NCI-H510A treated with DMSO at 0.1 percent for 48 hours (cell line): ENCODE measurements at places on chromosomes 7 and 10.

DNA sequence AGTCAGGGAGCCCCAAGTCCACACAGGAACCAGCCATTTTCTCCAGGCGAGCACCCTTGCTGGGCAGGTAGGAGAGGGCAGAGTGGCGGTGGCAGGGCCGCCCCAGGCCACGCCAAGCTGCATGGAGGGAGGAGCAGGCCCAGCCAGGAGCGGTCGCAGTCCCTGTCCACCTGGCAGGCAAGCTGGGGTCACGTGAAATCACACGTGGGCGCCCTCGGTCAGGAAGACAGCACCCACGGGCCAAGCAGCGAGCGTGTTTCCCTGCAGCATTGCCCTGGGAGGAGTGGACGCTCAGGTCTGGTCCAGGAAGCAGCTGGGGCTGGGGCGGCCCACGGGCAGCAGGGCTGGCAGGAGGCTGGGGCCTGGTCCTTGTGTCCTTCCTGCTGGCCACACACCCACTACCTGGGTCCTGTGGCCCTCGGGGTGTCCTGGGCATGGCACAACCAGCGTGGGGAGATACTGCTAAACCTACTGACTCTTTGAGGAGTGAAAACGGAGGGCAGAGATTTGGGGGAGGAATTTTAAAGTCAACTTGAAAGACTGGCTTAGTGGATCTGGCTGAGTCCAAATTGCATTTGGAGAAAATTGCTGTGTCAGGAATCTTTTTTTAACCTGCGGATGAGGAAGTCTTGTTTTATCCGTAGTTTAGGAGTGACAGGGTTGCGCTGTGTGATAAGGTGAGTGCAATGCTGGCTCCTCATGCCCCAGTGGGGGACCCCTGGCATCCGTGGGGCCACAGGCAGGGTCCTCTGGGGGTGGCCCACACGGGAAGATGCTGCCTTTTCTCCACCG, 12.2 kb upstream of the ADGRA1 start:
- DNase-seq: no peak

DNA sequence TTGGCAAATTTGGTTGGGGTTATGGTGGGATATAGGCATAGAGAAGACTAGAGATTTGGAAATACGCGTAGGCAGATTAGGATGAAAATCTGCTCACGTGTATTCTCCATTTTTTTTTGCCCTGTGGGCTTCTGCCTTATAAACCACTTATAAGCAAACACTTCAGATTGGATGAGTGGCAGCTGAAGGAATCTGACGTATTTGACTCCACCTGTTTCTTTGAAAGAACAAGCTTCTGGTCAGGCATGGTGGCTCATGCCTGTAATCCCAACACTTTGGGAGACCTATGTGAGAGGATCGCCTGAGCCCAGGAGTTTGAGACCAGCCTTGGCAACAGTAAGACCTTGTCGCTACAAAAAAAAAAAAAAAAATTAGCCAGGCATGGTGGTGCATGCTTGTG, 5.1 kb downstream of the STK31 start:
- DNase-seq: no peak

DNA sequence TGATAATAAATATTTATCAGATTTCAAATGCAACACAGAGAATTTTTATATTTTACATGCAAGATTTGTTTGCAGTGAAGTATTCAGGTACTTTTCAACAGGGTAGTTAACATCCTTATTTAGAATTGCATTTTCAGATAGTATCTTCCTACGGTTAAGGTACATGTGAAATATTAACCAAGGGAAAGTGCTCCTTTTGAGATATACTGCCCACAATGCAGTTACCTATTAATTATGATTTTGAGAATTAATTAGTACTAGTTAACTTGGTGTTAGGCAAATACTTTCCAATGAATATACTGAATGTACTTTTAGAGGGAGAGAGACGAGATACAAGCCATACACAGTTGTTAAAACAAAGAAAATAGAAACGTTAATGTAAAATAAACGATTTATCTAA, 206.2 kb upstream of the YAE1 start:
- no peak for DNase-seq

DNA sequence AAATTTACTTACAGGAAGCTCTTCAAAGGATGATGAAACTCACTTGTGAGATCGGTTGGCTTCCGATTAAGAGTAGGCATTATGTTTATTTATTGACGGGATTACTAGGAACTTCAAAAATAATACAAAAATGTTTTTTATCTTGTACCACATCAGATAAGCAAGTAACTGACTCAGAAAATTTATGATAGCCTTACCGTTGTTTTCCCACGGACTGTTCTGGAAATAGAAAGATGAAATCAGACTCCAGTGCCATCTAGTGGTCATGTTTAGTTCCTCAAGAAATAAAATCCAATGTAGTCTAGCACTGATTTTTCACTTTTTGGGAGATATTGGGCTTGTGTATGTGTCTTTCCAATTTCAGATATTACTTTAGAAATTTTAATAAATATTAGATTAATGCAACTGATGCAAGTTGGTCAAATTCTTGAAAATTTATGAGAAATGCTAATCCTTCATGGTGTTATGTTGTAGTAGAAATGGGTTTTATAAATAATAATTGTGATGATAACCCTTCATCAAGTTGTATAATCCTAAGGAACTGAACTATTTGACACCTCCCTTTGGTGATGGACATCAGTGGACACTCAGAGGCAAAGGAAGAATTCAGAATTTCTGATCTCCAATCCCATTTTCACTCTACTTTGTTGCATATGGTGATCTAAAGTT, 168.8 kb downstream of the TMEM26 start:
- peak; percentile 35 for DNase-seq

DNA sequence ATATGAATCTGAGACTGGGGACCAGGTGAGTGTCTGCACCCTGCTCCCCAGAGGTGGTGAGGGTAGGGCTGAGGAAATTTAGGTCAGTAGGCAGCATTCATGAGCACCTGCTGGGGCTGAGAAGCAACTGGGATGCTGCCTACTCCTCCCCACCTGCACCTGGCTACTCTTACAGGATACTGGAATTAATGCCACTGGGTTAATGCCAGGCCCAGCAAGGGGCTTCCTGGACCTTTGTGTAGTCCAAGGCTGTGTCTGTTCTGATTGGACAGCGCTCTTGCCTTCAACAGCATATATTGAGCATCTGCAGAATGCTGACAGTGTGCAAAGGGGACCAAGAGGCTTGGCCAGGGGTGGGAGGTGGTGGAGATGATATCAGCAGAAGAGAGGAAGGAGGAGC, 32.1 kb downstream of the ADCYAP1R1 start:
- DNase-seq: no peak

GRCh38 chr7:111863269-111863668, 301.0 kb upstream of the IMMP2L start:
- DNase-seq: no peak

DNA sequence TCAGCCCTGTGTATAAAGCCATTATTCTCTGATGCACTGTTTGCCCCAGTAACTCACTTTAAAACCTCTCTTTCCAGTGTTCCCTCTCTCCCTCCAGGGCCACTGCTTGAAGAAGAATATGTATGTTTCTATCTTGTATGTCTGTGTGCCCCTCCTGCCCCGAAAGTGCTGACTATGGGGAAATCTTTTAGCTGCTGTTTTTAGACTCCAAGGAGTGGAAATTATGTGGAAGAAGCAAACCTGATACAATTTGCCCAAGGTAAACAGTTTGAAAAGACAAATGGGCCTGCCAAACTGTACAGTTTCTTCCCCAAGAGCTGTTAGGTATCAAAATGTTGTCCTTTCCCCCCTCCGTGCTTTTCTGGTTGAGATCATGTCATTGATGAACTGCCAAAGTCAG, 3.4 kb downstream of the ADRA2A start:
- no peak for DNase-seq

DNA sequence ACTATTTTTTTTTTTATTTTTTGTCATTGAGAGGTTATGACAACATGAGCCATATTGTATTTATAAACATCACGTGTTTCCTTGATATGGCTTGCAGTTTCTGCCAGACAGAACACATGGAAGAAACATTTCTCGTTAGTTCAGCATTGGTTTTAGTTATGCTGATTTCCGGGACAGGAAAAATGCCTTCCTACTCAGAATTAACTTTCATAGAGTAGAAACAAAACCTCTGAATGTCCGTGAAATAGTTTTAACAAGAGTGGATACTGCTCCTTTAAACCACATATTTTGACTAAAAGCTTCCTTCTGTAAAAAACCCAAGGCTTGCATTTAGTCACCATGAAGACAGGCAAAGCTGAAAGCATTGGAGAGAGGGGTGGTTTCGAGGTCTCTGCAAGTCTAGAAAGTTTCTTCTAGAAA, 240.4 kb downstream of the KIAA1217 start:
- no peak for DNase-seq

DNA sequence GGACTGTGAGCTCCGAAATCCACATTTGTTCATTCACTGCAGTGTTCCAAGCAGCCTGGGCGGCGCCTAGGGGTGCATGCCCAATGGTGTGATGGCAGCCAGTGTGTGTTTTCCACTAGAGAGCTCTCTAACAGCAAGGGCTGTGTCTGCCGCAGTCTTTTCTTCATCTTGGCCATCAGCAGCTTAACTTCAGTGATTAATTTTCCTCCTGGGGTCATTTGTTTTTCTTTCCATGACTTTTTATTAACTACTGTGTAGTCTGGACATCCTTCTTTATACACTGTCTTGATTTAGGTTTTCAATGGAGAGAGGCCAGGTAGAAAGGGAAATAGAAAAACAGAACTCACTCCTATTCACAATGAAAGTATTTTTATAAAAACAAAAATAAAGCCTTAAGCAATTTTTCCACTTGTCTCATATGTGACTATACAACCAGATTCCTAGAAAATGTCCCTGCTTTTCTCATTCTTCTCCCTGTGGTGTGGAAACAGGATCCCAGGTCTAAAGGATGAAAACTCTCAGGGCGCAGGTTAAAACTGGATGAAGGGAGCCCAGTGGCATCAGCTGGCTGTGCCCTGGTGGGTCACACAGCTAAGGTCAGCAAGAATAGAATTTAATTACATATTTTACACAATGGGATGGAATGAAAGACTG, 176.8 kb downstream of the PKD1L1 start:
- no peak for DNase-seq

DNA sequence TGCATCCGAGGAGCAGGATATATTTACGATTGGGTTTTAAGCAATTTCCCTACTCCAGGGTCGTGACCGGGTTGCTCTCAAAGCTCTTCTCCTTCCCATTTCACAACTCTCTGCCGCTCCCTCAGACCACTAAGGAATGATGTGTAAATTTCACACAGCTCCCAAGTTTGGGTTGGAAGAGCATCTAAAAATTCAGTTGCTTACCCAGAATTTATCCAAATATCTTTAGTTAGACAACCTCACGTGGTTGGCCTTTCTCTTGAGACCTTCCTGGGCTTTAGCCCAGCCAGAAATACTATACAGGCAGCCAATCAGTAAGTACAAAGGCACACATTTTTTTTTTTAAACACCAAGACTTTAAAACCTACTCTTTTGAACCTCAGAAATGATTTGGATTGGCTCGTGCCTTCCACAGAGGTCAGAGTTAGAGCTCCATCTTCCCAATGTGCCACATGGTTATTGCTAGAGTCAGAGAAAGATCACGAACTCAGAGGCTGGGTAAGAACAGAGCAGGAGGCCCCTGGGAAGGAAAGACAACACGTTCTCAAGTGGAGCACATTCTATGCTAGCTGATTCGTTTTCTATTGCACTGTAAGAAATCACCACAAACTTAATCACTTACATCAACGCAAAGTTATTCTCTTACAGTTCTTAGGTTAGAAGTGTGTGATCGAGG, 335.4 kb upstream of the MGMT start:
- no peak for DNase-seq

DNA sequence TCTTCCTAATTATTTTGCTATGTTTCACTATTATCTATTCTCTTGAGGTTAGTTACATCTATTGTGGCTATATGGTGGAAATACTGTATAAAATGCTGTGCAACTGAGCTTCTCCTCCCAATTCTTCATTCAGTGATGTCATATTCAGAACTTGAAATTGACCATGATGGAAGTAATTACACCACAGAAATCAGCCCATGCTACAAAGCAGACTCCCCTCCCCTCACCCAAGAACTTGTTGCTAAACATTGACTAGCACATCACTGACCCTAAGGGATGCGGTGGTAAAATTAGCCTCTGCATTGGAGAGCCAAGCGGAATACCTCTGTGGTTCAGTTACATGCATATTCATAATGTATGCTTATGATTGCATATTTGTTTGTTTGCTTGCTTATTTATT, 8.8 kb downstream of the CALD1 start:
- no peak for DNase-seq

DNA sequence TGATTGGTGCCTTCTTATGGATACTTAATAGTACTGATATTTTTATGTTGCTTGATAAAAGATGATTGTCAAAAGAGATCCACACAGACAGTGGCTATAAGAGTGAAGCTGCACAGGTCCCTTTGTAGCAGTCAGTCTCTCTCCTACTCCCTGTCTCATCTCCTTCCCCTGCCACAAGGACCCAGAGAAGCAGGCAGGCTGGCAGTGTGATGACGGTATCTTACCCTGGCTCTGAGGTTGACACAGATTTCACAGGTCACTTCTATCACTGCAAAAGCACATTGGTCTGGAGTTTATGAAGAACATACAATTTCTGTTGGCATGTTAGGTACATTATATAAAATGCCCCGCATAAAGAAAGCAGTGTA, 64.4 kb upstream of the AHR start:
- DNase-seq: no peak

DNA sequence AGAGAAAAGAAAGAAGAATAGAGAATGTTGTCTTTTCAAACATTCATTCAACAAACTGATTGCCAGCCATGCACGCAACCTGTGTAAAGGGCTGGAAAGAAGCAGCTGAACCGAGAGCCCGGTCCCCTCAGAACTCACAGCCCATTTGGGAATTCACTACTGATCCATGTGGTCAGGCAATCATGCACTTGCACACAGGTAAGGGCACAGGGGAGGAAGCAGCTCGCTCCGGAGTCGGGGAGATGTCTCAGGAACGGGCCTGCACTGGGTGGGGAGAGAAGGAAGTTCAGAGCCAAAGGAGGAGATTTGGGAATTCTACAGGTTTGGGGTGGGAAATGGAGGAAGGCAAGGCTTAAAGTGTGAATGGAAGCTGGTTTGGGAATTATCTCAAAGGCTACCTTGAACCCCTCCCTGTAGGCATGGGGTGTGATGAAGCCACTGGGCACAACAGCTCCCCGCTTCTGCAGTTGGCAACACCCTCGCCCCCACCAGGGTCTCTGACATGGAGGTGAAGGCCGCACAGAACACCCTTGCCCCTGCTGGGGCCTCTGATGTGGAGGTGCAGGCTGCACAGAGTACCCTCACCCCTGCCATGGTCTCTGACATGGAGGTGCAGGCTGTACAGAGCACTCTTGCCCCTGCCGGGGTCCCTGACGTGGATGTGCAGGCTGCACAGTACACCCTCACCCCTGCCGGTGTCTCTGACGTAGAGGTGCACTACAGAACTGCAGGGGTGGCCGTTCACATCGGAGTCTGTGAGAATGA, 194.4 kb upstream of the RNF32 start:
- DNase-seq: no peak

DNA sequence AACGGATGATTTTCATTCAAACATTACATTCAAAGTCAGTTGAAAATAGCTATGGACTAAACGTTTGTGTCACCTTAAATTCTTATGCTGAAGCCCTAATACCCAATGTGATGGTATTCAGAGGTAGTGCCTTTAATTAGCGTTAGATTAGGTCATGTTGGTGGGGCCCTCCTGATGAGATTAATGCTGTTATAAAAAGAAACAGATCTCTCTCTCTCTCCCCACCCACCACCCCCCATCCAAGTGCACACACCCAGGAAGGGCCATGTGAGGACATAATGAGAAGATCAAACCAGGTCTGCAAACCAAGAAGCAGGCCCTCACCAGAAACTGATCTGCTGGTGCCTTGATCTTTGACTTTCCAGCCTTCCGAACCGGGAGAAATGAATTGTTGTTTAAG, 44.2 kb downstream of the ZNF438 start:
- DNase-seq: no peak

GRCh38 chr7:127751062-127751461, 99.1 kb downstream of the SND1 start:
- no peak for DNase-seq
